ENCODE measurements at places on chromosomes 6 and 20. TPM values are rescaled to one million over a fixed set of nuclear protein-coding genes. Genes with fewer than 3 reads are reported as not detected.

Gene SLA2
- 0.27 TPM for total RNA-seq

Gene RBPJL
- not detected for total RNA-seq

Gene IL17F
- not detected for total RNA-seq

Gene GSTA3
- total RNA-seq, result not detected

Gene SLC52A3
- total RNA-seq, result 2.8 TPM

Gene TOX2
- total RNA-seq, result 1.4 TPM

Gene DLL1
- 6.4 TPM for total RNA-seq

Gene CEP85L
- total RNA-seq, result 6.6 TPM

Gene RPL7L1
- total RNA-seq, result 46.9 TPM

Gene SEMG1
- not detected for total RNA-seq

Gene ATP6V1G2
- 2.6 TPM for total RNA-seq

Gene CASS4
- 0.30 TPM for total RNA-seq

Gene KCNS1
- total RNA-seq, result 0.08 TPM

Gene LRRN4
- total RNA-seq, result 0.11 TPM

Gene PCNA
- total RNA-seq, result 16.7 TPM

Gene RIMS4
- total RNA-seq, result 0.27 TPM

Gene C20orf144
- total RNA-seq, result not detected
